8988T (cell line): ENCODE measurements at places on chromosomes 4 and X.

DNA sequence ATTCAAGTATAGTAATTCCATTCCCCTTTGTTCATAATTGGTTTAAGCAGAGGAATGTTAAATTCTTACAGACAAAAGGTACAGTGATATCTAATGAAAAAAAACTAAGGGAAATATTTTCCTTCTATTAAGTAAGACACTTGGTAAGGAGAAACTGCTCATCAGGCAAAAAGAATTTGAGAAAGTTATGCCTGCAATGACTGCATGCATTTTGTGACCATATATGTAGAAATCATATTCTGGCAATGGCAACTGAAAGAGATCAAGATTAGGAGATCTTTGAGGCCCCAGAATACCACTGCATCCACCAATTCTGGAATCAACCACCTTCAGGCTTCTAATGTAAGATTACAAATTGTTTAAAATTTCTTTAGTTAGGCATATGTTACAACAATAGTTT lies 364.8 kb downstream of the PCDH10 start:
- no peak for DNase-seq

- no peak for DNase-seq
Observed at GRCh38 chr4:187485676-187486075, 509.9 kb upstream of the ZFP42 start.

DNA sequence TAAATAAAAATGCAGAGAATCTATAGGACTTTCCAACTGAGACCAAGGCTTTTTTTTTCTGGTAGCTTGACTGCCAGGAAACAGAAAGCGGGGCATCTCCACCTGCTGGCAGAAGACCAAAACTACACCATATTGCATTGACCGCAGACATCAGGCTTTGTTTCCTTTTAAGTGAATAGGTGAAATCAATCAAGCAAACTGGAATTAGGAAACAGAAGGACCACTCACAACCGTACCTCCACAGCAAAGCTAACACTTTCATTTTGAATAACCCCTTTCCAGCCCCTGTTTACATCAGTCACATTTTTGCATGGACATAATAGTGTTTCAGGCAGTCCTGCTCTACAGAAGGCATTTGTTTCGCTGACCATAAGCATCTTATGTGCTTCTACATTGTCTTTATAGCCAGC lies 218.2 kb downstream of the IDS start:
- no peak for DNase-seq

DNA sequence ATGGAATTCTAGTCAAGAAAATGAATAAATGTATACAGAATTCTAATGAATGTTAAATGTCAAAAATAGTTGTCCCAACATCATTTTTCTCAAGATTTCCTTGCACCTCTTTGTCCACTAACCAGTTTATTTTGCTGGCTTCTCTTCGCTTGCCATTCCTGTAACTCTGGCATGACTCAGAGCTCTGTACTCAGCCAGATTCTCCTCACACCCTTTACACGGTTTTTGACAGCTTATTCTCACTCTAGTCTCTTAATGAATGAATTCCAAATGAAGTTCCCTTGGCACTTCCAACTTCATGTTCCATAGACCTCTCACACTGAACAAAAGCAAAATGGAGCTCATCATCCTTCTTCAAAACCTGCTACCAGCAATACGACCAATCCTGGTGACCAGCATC lies 419.3 kb upstream of the SLIT2 start:
- no peak for DNase-seq

- DNase-seq = no peak
Observed at GRCh38 chrX:53605004-53605403, 81.5 kb downstream of the HUWE1 start.

DNA sequence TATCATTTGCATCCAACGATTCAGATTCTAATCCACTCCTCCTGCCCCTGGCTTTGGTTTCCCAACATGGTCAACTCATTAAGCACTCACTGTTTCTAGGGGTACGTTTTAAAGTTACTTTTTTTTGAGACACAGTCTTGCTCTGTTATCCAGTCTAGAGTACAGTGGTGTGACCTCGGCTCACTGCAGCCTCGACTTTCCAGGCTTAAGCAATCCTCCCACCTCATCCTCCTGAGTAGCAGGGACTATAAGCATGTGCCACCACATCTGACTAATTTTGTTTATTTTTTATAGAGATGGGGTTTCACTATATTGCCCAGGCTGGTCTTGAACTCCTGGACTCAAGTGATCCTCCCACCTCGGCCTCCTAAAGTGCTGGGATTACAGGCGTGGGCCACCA lies 48.9 kb downstream of the TMEM156 start:
- no peak for DNase-seq

- DNase-seq = no peak
Observed at GRCh38 chr4:157818946-157819692, 353.7 kb downstream of the GASK1B start.

DNA sequence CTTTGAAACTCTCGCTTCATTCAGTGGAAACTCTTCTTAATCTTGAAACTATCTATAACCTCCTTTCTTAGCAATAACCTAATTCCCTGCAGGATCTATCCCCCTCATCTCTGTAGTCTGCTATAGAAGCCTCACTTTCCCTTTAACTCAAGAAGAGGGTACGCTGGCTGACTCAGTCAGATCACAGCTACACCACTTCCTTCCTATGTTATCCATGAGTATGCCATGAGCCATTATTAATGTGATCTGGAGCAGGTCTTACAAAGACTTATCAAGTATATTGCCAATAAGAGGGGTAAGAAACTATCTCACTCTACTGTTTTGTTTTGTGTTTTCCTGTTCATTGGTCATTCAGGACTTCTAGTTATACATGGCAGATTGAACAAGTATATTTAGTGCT lies 165.3 kb downstream of the PJA1 start:
- no peak for DNase-seq

DNA sequence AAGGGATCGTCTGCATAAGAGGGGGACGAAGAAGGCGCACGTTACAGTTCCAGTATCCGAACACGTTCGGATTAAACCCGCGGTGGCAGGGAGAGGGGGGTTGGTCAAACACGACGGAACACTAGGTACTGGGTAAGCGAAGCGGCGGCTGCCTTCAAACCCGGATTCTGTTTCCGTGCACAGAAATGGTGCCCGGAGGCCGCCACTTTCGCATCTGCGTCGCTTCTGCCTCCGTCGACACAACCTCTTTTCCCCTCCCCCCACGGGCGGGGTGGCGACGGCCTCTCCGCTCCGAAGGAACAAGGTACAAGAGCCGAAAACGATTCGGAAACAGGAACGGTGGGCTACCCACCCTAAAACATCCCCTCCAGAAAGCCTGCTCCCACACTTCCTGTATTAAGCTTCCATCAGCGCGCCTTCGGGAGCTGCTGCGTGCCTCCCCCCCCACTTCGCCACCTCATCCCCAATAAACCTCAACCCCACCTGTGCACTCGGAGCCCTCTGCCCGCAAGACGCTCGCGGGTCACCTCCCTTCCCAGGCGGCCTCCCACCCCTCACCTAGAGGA lies 667 bp downstream of the G3BP2 start:
- peak; percentile 15 for DNase-seq

DNA sequence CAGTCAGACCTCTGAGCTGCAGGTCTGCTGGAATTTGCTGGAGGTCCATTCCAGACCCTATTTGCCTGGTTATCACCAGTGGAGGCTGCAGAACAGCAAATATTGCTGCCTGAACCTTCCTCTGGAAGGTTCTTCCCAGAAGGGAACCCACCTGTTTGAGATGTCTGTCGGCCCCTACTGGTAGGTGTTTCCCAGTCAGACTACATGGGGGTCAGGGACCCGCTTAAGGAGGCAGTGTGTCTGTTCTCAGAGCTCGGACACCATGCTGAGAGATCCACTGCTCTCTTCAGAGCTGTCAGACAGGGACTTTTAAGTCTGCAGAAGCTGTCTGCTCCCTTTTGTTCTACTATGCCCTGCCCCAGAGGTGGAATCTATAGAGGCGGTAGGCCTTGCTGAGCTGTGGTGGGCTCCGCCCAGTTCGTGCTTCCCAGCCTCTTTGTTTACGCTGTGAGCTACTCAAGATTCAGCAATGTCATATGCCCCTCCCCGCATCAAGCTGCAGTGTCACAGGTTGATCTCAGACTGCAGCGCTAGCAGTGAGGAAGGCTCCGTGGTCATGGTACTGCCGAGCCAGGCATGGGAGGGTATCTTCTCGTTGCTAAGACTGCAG lies 44.1 kb upstream of the KDR start:
- no peak for DNase-seq

- DNase-seq = peak; percentile 97
Observed at GRCh38 chrX:153649178-153649914, 2.3 kb downstream of the DUSP9 start.

DNA sequence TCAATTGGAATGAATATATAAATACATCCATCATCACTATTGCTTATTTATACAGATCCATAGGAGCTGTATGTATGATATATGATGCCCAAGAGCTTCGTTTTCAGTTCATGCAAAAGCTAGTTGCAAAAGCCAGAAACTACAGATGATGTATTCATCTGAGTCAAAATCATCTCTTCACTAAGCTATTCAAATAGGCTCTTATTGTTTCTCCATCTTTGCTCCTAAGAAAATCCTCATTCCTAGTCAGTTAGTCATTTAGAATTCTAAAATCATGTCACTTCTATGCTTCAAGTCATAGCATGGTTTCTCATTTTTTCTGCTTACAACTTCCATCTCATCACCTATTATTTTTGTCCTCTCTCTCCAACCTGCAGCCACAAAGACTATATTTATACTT lies 300.1 kb upstream of the TRAM1L1 start:
- no peak for DNase-seq

- DNase-seq = no peak
Observed at GRCh38 chr4:114287079-114287696, 307.7 kb upstream of the ARSJ start.

DNA sequence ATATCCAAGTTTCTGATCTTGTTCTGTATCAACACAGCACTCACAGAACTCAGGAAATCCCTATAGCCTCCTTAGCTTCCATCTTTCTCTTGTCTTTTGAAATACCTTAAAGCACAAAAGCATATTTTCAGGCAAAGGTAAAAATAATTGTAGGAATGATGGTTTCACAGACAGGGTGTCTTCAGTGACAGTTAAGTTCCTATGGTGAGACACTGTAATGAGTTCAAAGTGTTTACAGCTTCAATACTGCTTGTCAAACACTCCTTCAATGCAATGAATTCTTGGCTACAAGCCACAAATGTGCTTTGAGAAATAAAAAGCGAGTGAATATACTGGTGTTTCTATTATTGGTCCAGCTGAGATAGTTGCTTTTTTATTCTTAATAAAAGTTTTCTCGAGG lies 466.0 kb downstream of the DMD start:
- DNase-seq = no peak

- DNase-seq = no peak
Observed at GRCh38 chrX:12871257-12871656, 4.4 kb downstream of the TLR7 start.

GRCh38 chr4:158420782-158421181 lies 100.9 kb upstream of the RXFP1 start:
- no peak for DNase-seq

DNA sequence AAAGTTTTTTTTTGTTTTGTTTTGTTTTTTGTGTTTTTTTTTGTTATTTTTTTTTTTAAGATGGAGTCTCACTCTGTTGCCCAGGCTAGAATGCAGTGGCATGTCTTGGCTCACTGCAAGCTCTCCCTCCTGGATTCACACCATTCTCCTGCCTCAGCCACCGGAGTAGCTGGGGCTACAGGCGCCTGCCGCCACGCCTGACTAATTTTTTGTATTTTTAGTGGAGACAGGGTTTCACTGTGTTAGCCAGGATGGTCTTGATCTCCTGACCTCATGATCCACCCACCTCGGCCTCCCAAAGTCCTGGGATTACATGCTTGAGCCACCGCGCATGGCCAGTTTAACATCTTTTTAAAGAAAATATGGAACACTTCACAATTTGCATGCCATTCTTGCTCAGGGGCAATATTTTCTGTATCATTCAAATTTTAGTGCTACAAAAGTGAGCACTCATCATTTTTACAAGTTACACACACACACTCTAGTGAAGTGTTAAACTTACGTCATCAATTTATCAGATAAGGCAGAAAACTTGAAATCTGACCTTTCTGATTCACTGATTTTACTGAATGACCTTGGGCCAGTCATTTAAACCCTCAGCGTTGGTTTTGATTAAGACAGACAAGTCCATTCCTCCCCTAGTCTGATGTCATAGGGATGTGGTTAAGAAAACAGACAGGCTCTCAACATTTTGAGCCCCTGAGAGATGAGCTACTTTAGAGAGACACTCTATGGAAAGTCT lies 61.2 kb downstream of the TRIM2 start:
- no peak for DNase-seq

GRCh38 chrX:10714531-10714930 lies 94.1 kb upstream of the MID1 start:
- no peak for DNase-seq

DNA sequence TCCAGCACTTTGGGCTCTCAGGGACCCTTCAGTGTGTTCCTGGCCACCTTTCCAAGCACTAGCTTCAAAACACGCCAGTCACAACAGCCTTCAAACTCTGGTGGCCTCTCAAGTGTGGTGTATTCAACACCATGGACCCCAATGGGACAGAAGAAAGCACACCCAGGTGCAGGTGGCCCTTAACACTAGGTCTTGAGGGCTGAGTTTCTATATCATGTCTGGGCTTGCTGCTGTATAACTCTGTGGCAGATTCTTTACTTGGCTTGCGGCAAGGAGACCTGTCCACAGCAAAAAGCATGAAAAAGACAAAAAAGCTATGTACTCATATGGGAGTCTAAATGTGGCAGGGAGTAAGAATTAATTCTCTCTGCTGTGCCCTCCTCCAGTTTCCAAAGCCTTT lies 23.1 kb downstream of the MSL3 start:
- no peak for DNase-seq

DNA sequence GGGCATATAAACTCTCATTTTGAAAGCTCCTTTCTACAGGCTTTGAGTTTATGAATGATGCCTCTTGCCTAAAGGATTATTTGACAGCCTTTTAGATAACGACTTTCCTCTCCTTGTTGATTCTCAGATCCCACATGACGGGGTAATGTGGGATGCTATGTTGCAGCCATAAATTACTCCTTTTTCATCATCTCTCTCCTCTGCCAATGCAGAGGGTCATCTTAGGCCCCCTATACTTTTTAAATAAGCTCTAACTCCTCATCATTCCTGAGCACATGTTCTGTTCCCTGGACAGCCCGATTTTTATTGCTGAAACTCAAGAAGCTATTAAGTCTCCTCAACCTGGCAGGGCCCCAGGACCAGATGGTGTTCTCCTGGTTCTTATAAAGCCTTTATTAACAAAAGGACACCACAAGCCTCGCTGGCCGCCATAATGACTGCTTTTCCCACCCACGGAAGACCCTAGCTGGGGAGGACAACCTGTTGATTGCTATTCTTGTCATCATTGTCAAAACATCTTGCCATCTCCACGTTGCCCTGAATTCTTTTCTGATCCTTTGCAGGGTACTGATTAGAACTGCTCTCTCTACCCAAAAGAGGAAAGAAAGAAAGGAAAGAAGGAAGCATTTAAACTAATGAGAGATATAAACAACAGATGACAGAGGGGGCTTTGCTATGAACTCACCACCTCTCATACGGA lies 150.7 kb downstream of the DHX15 start:
- no peak for DNase-seq
